ENCODE measurements at places on chromosomes 11 and 22.
A peak's percentile ranks its signal among the peaks of the same experiment; 100 is the strongest.

- no peak for DNase-seq
These were observed 179.2 kb upstream of the MTMR2 start for GRCh38 chr11:96103102-96103501.

GRCh38 chr11:131864228-131864627, 493.8 kb downstream of the NTM start:
- peak; percentile 75 for DNase-seq

DNA sequence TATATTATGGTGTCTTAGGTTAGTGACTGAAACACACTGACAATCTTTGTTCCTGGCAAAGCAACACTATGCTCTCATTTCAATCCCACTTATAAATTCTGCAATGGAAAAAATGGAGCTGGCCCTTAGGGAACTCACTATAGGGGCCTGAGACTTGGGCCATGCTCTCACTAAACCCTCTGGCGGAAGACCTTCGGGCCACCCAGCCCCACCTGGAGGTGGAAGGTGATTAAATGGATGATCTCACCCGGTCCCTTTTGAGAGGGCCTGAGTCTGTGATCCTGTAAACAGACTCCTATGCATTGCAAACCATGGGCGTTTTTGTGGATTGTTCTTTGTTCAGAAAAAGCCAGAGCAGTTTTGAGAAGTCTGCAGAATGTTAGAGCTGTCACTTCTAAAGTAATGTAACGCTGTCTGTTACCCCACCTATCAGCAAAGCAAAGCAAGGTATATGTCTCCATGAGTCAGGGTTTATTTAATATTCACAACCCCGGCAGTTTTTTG, 17.0 kb upstream of the CDON start:
- DNase-seq = peak; percentile 94

DNA sequence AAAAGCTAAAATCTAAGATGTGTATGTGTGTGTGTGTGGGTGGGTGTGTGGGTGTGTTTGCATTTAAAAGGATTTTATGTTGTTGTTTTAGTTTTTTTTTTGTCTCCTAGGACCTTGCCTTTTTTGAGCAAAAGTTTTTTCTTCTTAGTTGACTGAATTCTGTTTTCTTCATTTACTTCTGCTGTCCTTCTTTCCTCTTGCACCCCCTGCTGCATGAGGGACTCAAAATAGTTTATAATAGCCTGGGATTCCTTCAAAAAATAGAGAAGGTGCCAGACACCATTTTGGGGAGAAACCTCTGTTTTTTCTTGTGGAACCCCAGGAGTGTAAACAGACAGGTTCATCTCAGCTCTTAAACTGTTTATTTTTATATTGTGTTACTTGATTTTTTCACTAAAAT, 817.7 kb downstream of the TBC1D22A start:
- no peak for DNase-seq

DNA sequence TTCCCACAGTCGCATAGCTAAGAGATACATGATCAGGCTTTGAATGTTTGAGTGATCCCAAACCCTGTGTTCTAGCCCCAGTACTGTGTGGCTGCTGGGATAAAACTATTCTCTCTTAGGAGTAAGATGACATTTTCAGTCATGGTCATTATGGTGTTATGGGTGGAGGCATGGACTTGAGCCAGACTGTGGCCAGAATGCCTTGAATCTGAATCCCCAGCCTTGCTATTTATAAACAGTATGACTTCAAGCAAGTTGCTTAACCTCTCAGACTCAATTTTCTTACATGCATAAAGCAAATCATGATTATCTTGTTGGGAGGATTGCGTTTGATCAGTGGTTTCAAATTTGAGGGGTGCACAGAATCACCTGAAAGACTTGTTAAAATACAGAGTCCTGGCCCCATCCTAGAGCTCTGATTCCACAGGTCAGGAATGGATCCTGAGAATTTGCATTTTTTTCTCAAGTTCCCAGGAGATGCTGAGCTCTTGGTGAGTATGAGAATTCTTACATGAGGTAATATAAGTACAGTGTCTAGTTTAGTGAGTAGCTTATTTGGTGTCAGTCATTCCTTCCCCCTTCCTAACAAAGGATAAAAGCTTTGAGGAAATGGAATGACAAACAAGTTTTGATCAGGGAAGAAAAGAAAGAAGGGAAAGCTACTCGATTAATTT, 571.7 kb downstream of the METTL15 start:
- no peak for DNase-seq

DNA sequence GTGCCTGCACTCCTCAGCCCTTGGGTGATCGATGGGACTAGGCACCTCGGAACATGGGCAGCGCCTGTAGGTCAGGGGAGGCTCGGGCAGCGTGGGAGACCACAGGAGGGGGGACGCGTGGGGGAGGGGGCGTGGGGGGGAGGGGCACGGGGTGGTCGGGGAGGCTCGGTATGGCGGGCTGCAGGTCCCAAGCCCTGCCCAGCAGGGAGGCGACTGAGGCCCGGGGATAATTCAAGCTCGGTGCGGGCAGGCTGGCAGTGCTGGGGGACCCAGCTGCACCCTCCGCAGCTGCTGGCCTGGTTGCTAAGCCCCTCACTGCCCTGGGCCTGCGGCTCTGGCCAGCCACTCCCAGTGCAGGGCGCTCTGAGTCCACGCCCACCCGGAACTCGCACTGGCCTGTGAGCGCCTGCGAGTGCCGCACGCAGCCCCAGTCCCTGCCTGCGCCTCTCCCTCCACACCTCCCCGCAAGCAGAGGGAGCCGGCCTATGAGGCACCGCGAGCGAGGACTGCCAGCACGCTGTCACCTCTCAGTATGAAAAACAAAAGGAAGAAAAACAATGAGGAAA, 1698.3 kb upstream of the RAG2 start:
- DNase-seq = no peak

DNA sequence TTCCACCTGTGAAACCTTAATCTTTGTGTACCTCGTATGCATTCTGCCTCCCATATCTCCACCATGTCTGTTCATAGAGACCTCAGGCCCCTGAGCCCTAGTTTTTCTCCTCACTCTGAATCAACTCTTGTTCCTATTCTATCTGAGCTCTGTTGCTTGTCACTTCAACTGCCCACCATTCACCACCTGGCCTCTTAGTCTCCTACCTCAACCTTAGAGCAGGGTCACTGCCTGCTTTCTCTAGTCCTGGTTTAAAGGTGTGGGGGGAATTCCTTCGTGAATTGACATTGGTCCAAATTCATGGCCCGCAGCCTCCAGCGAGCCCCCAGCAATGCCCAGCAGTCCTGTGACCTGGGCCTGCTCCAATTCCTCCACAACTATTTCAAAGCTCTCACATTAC, 39.4 kb upstream of the TUB start:
- no peak for DNase-seq

DNA sequence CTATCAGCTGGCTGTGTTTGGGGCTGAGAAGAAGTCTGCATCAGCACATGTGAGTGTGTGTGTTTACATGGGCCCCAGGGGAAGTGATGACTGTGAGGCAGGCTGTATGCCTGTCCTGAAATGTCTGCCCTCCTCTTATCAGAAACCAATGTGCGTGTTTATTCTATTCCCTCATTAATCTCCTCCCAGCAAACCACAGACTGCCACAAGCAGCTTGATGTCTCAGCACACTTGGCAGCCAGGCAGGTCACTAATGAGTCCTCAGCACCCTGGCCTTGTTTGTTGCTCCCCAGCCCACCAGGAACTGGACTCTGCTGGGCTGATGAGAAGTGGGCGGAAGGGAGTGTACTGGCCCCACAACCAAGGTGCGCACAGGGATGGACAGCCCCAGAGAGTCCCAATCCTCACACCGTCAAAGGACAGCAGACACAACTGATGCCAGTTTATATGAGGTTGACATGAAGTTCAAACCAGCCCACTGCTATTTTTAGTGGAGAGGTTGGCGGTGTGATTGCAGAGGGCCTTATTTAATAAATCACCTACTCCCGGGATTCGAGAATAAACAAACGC, 225.8 kb downstream of the ETS1 start:
- no peak for DNase-seq

DNA sequence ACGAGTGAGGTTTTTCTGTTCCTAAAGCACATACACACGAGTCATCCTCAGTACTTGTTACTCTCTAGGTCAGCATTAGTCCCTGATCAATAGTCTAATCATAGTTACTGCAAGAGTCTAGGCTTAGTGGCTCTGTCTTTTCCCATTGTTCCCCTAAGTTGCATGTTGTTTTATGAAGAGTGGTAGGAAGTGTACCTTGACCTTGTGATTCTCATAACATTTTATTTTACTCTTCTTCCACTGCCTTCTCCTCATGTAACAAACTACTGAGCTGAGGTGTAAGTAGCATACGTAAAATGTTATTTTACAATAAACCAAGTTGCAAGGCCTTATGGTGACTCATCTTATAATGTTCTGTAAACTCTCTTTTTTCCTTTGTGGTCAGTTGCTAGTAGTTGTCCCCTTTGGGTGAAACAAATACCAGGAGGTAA, 15.0 kb downstream of the METTL15 start:
- DNase-seq = no peak

- no peak for DNase-seq
These were observed 30.6 kb upstream of the HSD17B12 start for GRCh38 chr11:43649921-43650320.

GRCh38 chr11:84719935-84720577, 907.1 kb downstream of the DLG2 start:
- DNase-seq = peak; percentile 72

DNA sequence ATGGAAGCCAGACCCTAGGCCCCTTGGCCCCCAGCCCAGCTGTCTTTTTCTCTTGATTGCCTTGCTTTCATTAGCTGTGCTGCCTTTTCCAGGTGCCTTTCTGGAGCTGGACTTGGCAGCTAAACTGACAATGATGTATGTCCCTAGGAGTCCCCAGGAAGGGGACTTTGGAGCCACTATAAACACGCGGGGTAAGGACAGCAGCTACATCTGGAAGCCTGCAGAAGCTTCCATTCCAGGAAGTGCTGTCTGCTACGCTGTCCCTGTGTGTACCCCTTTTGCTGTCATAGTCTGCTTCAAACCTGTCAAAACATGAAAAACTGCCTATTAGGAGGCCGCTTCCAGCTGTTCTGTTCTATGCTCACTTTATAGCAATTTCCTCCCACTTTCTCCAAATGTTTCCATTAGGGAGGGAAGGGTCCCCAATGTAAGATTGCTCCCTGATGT, 153.3 kb upstream of the RAG2 start:
- DNase-seq = no peak

- peak; percentile 81 for DNase-seq
These were observed 86.9 kb upstream of the SPON1 start for GRCh38 chr11:13875643-13876042.

DNA sequence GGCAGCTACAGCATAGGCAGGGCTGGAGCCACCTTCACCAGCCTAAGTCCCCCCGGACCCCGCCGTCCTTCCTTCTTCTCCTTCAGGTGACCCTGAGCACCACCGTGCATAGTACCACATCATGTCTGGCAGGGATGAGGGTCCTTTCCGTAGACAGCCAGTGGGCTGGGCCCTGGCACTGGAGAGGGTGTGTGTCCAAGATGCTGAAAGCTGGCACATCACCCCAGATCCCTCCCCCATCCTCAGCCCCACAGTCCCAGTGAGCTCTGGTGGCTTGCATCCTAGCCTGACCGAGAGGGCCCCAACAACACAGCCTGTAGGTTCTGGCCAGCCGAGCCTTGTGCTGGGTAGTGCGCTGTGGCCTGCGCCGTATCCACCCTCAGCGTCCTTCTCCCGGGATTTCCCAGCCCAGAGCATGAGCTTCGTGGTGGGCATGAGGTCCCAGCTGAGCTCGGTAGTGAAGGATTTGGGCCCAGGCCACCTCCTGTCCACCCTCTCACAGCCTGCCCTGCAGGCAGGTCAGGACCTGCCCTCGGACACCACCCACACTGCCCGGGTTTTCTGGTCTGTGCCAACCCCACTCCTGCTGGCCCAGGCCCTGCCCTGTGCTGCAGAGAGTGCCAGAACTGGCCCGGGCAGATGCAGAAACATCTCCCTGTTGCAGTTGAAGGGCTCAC, 1124.3 kb downstream of the BRD1 start:
- DNase-seq = no peak

GRCh38 chr11:5288906-5289550, 12.7 kb downstream of the OR51B4 start:
- DNase-seq = no peak

DNA sequence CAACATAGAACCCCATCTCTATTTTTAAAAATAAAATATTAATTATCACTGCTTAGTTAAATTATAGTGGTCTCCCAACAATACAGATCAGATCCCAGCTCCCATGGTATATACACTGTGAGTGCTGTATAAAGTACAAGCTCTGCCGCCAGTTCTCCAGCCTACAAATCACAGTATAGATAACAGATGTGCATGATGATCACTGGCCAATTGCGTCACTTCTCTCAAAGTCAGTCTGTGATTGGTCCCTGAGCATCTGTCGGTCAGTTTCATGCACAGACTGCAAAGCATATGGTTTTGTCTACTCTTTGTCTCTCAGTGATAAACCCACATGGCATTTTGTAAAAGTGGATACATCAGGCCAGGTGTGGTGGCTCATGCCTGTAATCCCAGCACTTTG, 15.7 kb downstream of the PPARA start:
- no peak for DNase-seq

All from ELF-1 (cell line).